CD4-positive, alpha-beta T cell treated with Interleukin-6 at 100 ng/mL for 8 hours (primary cell): ENCODE measurements at places on chromosomes 12 and 14.

GRCh38 chr12:132739600-132740312 lies 21.9 kb downstream of the ANKLE2 start:
- no peak for DNase-seq

- DNase-seq = no peak
These were observed 114.3 kb downstream of the DIP2B start for GRCh38 chr12:50618864-50619609.

- DNase-seq = no peak
These were observed 38.0 kb downstream of the DICER1 start for GRCh38 chr14:95119336-95119735.

- peak; percentile 73 for DNase-seq
These were observed at the start of gene BIN2 for GRCh38 chr12:51323966-51324895. TSS of gene BIN2 (minus strand) at chr12:51324174. CDS start at chr12:51324102, 72 bp downstream.
